ENCODE measurements at places on chromosomes 3 and 15.

DNA sequence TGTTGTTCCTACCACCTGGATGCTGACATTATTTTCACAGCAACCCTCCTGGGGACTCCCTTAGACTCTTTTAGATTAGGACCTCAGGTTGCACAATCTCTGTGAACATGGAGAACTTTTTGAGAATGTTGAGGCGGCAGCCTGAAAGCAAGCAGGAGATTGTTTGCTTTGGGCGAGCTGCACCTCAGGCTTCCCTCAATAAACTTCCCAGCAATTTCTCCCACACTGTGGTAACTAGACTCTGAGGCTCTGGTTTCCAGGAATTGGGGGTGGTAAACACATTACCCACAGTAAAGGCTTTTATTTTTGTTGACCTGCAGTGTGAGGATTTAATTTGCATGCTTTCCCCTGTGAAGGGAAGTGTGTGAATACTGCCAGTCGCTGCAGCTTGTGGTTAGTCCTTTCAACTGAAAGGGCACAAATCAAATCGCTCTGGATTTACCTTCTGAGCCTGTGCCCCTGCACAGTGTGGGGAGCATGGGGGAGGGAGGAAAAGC, 35.2 kb upstream of the SIAH2 start:
- no peak for DNase-seq

- DNase-seq, result no peak
These were observed 53.3 kb upstream of the AMOTL2 start for GRCh38 chr3:134427400-134428111.

- no peak for DNase-seq
These were observed 254.6 kb downstream of the FOXP1 start for GRCh38 chr3:71328926-71329325.

GRCh38 chr3:15520185-15520584, 1.3 kb downstream of the COLQ start:
- DNase-seq, result no peak

- no peak for DNase-seq
These were observed 448.8 kb upstream of the TPRG1 start for GRCh38 chr3:188722963-188723362.

- DNase-seq, result no peak
These were observed 46.2 kb downstream of the GADL1 start for GRCh38 chr3:30848087-30848779.

DNA sequence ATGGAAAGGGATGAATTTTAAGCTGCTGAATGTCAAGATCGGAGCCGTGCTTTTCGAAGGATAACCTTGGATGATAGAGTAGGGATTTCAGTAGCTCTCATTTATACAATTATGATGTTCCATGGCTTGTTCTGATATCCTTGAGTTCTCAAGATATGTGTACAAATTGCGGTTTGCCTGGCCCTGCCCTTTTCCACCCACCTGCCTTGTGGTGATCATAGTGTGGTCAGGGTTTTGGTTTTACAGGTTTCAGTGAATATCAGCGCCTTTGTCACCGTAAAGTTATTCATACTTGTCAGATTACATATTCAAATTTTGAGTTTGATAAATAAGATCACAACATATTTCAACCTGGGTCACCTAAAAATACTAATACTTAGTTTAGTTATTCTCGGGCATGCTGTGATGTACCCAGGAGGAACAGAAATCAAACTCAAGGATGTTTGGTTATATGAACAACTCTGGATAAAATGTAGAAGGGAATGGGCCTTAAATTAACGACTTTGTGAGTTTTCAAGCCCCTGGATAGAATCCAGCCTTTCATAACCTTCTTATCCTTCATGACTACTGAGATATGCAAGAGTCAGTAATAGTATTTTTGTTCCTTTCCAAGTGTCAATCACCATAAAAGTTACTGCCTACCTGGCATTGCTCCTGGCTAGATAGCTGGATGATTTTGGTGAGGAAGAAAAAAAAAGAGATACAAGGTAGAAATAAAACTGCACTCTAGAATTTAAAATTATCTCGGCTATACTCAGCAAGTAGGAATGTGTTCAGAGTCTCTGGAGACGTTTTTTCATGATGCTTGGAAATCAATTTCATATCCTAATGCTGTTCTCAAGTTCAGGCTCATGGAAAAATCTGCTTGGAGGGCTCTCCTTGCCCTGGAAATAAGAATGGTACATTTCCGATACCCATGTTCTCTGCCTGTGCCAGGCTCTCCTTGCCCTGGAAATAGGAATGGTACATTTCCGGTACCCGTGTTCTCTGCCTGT, 209.2 kb upstream of the TPRG1 start:
- DNase-seq, result no peak

DNA sequence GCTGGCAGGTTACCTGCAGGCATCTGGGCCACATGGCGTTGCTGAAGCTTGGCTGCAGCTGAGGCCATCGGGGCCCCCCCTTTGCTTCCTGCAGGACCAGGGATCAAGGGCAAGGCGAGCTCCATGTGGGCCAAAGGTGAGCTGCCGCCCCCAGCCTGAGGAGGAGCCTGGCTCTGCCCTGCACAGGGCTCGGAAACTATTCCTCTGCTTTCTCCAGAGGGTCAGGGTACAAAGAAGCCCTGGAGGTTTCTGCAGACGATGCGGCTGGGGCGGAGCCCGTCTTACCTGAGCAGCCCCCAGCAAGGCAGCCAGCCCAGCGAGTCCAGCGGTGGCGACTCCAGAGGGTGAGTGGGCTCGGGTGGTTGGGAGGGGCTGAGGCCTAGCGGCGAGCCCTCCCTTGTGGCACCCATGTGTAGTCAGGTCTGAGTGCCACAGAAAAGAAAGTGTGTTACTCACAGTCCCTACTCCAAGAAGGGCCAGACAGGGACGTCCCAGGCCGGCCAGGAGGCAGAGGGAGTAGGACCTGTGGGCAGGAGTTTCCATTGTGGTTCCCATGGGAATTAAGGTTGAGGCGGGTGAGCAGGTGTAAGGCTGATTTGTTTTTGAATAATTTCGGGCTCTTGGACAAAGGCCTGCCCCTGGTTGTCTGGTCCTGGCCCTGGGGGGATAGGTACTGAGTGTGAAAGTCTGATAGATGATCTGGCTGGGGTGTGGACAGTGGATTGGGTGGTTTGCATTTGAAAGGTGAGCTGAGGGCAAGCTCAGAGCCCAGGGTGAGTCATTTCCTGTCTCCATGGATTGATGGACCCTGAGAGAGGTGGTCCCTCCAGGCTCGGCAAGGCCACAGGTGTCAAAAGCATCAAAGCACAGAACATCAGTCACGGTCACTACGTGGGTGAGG, 25.4 kb downstream of the CFAP100 start:
- no peak for DNase-seq

DNA sequence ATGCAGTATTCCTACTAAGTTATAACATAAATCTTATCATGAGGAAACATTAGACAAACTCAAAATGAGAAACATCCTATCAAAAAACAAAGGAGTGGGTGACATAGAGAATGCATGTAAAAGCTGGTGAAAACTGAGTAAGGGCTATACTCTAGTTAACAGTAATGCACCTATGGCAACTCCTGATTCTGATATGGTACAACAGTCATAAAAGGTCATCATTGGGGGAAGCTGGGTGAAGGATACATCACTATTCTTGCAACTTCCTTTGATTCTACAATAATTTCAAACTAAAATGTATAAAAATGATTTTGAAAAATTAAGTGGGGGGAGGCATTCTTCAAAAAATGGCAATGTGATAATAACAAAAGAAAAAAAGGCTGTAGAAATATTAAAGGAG, 6.8 kb downstream of the PIK3R4 start:
- no peak for DNase-seq

DNA sequence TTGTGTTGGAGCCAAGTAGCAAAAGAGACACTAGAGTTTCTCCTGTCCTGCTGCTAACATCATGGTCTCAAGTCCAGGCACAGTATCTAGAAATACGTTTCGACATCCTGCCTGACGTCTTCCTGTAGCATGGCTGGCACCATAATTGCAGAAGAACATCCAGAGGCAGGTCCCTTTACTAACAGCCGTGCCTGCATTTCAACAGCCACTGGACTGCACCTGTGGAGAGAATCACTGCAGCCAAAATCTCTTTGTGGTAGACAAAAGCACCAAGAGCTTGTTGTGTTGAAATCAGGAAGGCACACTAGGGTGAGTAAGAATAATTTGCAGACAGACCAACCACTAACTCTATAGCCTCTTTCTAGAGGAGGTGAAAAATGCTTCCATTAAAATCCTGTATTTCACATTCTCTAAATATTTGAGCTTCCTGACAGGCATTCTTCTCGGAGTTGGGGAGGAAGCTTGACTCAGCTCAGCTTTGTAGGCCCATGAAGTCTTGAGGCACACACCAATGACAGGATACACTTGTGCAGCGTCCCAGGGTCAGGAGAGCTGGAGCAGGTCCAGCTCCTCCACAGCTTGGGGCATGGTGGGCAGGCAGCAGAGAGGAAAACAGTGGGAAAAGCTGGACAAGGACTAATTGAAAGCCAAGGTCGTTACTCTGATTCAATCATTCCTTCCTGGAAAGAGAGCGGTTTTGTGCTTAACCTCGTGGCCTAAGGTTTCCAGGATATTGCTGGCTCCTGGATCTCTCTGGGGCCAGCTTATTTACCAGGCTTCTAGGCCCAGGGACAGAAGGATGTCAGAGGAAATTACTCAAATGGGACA, 244.9 kb downstream of the FAM43A start:
- peak; percentile 11 for DNase-seq

DNA sequence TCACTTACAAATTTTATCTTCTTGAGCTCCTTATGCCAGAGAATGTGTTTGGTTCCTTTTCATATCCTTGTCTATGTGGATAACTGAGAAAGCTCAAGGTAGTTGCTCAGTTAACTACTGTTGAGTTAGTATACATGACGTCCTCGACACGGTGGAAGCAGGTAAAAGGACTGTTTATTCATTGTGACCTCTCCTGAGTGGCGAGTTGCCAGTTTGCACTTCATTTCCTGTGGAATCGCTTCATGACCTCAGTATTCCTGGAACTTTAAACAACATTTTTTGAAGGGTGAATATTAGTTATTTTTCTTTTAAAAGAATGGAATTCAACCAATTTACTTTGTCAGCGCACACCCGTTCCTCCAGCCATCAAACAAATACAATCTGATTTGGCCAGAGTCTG, 1.2 kb upstream of the TPRG1 start:
- DNase-seq, result no peak

DNA sequence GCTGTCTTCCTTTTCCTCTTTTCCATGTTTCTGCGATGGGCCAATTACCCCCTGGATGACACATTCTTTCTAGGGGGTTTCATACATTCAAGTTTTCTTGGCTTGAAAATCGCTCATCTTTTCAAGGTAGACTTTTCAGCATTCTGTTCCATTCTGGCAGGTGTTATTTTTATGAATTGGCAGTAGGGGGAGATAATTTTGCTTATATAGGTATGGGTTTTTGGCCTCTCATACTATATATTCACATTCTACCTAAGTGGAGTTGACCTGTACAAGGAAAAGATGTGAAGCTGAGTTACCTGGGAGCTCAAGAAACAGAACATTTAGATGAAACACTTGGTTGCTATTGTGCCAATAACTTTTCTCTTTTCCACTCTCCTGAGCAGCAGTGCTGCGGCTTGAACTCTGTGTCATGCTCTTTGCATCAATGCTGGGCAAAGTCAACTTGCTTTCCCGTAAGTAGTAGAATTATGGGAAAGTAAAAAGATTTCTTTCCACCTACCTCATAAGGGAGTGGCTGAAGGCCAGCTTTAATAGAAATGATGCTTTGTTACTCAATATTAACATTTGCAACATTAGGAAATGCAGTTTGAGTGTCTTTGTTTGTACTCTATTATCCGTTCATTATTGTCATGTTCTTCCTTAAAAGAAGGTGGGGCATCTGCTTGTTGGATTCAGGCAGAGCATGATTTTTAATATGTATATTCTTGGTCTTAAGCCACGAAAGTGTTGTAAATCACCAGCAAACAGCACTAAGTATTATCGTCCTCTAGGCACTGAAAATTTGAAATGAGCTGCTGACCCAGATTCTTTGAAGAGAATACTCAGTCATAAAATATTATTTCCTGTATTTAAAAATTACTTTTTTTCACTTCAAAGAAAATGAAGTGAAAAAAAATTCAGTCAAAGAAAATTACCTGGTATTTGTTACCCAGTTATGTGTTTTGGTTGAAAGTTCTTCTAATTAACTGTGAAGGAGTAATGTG, 27.7 kb upstream of the MFSD1 start:
- DNase-seq, result no peak

- no peak for DNase-seq
These were observed 419.3 kb downstream of the EPHB1 start for GRCh38 chr3:135214400-135214799.

DNA sequence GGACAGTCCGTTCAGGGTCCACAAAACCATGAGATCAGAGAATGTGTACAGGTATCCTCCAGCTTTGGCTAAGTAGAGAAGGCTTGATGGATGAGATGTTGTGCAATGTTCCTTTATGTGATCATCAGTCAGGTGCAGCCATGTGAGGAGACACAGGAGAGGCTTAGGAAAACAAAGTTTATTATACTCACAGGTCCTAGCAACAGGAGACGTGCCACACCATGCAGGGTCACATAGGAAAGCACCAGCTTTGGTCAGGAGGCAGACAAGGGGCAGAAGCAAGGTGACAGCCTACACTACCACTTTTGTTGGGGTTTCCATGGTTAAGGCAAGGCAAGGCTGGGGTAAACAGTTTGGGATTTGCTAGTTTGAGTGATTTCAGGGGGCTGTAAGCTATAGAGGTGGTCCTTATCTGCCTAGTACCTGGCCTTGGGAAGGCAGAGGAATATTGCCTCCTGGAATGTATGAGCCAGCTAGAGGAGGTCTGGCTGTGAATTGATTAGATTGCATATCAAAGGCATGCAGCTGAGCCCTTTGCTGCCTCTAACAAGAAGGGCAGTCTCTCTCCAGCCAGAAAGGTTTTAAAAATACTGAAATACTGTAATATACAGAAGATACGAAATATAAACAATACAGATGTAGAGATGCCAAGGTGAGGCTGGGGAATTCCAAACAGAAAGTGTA, 248.6 kb downstream of the RYR3 start:
- no peak for DNase-seq

GRCh38 chr3:157134620-157135191, 25.2 kb downstream of the CCNL1 start:
- no peak for DNase-seq

DNA sequence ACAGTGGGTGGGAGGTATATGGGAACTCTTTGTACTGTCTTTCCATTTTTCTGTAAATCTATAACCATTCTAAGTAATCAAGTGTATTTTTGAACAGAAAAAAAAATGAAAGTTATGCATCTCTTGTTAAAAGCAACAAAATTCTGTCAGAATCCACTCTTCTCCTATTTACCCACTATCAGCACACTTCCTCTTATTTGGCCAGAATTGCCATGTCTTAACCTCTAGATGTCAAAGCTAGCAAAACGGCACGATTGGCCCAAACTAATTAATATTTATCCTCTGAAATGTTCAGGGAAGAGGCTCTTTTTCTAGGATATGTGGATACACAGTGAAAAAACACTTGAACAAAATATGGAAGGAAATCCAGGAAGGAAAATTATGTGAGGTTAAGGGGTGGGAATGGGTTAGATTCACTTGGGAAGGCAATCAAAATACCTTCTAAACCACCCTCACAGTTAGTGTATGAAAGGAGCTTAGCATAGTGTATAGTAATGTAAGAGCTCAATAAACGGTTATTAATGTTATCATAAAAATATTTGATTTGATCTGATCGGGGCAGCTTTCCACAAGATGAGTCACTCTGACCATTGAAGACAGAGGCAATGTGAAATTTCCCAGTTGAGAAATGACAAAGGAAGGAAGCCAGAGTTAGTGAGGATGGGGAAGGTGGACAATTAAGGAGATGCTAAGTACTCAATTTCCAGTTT, 20.1 kb upstream of the TGFBR2 start:
- no peak for DNase-seq
